ENCODE measurements at places on chromosomes 7 and 10. TPM values are rescaled to one million over a fixed set of nuclear protein-coding genes. Genes with fewer than 3 reads are reported as not detected.
A peak's percentile ranks its signal among the peaks of the same experiment; 100 is the strongest.

DNA sequence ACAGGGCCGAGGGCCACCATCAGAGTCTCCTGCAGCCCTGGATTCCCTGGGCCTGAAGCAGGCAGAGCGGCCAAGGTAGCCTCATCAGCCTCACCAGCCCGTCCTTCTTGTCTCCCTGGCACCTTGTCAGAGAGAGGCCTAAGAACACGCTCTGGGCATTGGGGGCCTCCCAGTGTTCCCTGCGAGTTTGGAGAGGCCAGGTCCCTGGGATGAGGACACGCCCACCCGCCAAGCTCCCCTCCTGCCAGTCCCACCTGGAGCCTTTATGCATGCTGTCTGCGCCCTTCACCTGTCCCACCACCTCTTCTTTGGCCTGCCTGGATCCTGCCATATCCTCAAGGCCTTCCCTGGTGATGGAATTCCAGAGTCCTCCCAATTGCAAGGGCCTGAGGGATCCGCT lies 69.2 kb downstream of the LHPP start:
- DNase-seq = no peak

NANOS1 gene
- total RNA-seq = 7.8 TPM

GRCh38 chr10:46175831-46176230 lies 111.0 kb upstream of the ANTXRL start:
- DNase-seq = no peak

GRCh38 chr7:146791344-146792285 lies 675.0 kb downstream of the CNTNAP2 start:
- peak; percentile 80 for DNase-seq

DNA sequence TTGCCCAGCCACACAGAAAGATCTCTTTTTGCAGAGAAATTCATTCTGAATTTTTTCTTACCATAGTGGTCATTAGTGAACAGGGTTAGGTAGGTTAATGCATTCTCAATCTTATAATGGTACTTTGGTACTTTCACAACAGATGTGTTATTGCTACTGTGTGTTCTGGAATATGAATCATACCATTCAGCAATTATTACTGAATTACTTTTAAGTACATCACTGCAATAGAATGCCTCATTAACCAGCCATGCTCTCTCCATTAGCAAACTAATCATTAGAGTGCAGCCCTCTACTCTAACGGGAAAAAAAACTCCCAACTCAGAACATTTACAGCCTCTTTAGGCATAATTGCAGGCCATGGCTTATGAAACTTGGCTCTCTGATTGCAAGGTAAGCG lies 102.1 kb downstream of the DOCK4 start:
- no peak for DNase-seq

GNAT3 gene
- not detected for total RNA-seq

DKK1 gene
- total RNA-seq = not detected

DNA sequence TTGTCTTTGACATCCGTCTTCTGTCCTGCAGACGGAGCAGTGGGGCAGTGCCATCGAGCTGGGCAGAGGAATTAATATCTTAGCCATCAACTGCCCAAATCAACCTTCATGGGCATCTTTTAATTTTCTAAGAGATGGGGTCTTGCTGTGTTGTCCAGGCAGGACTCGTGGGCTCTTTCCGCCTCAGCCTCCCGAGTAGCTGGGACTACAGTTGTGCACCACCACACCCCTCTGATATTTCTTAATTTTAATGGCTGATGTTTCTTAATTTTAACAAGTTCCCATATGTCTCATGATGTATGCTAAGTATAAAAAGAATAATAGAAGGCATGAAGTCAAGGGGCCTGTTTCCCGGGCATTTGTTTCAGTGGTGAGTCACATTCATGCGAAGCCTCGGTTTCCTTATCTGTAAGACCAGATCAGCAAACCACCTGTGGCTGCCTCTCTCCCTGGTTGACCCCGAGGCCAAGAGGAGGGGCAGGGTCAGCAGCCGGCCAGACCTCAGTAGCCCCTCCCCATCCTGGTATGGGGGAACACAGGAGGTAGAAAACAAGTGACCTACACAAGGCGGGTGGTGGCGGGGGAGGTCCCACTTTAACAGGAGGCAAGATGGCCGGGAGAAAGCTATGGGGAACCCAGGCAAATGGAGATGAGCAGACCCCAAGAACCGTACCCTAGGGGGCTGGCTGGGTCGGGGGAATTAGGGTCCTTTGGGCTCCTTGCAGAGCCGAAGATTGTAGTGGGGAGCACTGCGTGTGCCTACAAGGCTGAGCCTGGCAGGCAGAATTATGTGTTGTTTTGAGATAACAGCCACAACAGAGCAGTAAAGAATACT lies 85.5 kb downstream of the CUX1 start:
- DNase-seq = no peak

AZGP1 gene
- total RNA-seq = 0.17 TPM

All from GM23338 (cell line).